NCI-H2081 (cell line): ENCODE measurements at places on chromosomes 13 and 19.

- no peak for DNase-seq
Measured at GRCh38 chr19:3770136-3770999, 1.7 kb downstream of the RAX2 start.

DNA sequence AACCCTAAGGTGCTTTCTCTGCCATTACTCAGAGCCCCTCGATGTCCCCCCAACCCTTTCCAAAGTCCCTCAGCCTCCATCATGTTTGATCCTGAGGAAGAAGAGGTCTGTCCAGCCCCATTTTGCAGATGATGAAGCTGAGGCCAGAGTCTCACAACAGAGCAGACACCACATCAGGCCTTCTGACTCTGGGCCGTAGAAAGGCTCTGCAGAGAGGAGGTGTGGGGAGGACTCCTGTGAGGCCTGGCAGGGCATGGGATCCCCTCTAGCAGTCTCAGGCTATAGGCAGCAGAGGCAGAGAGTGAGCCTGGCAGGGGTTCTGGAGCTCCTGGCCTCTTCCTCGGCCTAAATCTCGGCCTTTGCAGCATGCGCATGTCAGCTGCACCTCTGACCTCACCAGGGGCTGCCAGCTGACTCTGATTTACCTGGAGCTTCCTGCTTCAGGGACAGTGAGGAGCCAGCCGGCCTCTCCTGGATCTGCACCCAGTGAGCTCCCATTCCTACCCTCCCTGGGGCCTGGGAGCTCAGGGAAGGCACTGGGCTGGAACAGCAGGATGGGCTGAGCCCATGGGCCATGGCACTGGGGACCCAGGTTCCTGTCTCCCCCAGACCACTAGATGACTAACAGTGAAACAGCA is 41.7 kb upstream of the VSTM2B start:
- DNase-seq: no peak

DNA sequence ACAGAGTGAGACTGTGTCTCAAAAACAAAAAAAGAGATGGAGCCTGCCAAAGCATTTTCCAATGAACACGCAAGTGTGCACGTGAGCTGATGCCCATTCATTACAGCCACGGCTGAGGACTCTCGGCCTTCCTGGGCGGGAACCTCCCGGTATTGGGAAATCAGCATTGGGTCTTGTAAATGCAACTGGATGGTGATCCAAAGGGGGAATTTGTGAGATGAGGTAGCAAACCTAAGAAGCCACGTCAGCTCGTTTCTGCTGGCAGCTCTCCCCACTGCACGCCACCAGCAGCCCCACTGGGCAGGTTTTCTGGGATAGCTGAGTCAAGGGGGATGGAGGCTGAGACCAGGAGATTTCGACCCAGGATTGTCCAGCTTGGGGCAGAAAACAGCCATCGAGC is 11.5 kb downstream of the C13orf46 start:
- DNase-seq: no peak

GRCh38 chr13:20177049-20177831 is 15.5 kb downstream of the GJB2 start:
- no peak for DNase-seq

- DNase-seq: no peak
Measured at GRCh38 chr19:21569494-21569865, 64.1 kb downstream of the ZNF429 start.

DNA sequence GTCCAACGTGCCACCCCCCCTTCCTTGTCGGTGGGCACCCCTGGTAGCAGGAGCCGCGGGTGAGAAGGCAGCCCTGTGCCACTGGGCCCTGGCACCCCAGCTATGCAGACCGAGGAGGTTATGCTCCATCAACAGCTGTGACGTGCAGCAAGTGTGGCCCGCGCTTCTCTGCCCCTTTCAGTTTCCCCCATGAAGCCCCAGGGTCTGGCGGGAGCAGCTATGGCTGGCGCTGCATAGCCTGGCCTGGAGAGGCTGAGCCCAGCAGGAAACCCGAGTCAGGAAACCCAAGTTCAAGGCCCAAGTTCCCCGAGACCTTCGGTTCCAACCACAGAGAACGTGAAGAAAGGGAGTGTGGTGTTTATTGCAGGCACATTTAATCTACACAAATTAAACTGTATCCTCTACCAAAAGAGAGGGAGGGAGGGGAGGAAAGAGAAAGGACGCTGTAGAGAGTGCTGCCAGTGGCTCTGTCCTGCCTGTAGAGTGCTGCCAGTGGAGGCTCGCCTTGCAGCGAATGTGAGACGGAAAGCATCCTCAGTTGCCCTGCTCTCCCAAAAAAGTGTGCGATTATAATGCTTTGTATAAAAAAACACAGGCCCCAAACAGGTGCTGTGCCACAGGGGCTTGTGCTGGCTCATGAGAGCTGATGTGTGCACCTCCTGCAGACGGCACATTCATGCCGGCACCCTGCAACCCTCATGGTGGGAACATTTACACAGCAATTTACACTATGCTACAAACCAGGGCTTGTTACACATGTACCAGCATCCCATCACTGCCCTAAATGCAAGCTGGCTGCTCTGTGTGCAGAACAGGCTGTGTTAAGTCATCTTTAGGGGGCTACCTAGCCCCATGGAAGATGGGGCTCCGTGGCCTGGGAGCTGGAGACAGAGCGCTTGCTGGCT is 16.3 kb downstream of the POP4 start:
- no peak for DNase-seq

- DNase-seq: no peak
Measured at GRCh38 chr19:51607920-51608562, 22.2 kb downstream of the SIGLEC5 start.

GRCh38 chr13:113792236-113792770 is 33.3 kb downstream of the TMEM255B start:
- no peak for DNase-seq

- DNase-seq: no peak
Measured at GRCh38 chr19:29519931-29520330, 5.9 kb upstream of the VSTM2B start.

DNA sequence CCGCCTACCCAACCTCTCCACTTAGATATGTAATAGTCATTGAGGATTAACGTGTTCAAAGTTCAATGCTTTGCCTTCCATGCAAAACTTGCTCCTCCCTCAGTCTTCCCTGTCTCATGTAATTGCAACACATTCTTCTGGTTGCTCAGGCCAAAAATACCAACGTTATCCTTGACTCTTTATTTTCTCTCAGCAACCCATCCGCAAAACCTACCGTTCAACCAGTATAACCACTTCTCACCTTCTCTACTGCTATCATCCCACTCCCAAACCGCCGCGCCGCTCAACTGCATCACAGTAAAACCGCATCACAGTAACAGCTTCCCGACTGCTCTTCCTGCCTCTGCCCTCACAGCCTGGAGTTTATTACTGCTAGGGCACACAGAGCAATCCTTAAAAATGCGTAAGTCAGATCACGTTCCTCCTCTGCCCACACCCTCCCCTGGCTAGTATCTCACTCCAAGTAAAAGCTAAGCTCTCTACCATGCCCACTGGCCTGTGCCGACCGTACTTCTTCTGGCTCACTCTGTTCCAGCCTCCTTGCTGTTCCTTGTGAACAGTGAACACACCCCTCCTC is 8.2 kb downstream of the MTIF3 start:
- DNase-seq: no peak

- DNase-seq: no peak
Measured at GRCh38 chr19:49436381-49437017, 4.8 kb downstream of the SLC17A7 start.

DNA sequence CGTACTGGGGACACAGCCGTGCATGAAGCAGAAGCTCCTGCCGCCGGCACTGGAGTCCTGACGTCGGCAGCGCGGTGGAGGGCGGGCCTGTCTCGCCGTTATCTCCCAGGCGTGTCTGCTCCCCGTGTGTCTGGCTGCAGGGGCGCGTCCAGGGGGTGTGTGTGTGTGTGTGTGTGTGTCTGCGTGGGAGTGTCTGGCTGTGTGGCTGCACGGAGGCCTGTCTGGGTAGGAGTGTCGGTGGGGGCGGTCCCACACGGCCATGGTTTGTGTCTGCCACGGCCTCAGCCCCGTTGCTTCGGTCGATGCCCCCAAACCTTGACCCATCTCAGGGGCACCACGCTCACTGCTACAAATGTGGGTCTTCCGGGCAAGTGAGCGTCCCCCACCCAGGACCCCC is 18.3 kb downstream of the ARID3A start:
- no peak for DNase-seq

DNA sequence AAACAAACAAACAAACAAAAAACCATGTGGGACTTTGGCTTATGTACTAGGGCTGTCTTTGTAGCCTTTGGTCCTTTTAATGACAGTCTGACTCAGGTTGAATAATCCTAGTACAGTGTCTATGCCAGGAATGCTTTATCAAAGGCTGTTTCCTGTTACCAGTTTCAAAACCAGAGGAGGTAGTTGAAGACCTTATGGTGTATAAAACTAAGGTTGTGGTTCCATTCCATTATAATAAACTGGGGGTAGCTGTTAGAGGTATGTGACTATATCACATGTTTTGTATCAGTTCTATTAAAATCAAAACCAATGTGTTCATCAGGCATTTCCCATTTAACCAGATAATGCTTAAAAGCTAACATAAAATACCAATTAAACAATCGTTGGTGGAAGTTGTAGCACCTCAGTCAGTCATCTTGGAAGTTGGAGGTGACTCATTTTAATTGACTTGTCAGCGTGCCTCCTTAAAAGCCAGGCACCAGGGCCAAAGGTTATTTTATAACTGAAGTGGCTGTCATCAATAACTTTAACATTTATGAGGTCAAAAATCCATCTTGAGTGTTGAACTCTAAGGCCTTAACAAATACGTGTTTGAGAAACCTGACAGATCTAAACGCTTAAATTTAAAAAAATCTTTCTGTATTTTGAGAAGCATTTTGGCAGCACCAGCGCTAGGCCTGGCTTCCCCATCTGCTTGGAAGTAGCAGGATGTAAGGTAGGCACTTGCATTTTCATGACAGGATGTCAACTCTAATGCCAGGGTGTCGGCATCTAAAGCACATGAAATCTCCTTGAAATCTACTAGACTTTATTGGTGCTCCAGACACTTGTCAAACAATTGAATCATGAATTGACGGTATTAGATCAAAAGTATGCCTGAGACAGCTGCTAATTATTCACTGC is 162.5 kb downstream of the LMO7 start:
- DNase-seq: no peak

DNA sequence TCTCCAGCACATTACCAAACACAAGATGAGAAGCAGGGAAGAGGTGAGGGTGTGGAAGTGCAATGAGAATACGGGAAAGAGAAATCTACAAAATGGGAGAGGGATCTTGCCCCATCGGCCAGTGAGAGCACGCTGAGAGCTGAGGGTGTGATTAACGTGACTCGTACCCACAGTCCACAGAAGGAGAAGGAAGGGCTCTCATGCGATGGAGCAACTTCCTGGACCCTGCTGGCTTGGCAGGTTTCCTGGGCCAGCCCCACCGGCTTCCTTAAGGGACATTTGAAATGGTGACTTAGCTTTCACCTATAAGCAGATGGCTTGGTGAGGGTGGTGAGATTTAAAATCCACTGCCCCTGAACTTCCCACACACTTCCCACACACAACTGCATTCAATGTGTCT is 740.1 kb downstream of the UQCRFS1 start:
- no peak for DNase-seq

GRCh38 chr13:107999751-108000150 is 215.6 kb downstream of the LIG4 start:
- no peak for DNase-seq

DNA sequence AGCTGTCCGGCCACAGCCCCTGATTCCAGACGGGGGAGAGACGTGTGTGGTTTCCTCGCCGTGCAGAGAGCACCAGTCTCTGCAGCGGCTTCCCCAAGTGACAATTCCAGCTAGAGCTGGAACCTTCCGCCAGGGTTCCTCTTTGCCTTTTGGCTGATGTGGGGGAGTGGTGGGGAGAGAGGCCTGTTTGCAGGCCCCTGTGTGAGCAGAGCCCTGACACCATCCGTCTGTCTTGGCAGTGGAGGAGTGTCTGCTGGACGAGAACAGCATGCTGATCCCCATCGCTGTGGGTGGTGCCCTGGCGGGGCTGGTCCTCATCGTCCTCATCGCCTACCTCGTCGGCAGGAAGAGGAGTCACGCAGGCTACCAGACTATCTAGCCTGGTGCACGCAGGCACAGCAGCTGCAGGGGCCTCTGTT is 25.0 kb downstream of the LAMP1 start:
- DNase-seq: no peak

GRCh38 chr19:33150852-33151518 is 19.1 kb downstream of the WDR88 start:
- DNase-seq: no peak

DNA sequence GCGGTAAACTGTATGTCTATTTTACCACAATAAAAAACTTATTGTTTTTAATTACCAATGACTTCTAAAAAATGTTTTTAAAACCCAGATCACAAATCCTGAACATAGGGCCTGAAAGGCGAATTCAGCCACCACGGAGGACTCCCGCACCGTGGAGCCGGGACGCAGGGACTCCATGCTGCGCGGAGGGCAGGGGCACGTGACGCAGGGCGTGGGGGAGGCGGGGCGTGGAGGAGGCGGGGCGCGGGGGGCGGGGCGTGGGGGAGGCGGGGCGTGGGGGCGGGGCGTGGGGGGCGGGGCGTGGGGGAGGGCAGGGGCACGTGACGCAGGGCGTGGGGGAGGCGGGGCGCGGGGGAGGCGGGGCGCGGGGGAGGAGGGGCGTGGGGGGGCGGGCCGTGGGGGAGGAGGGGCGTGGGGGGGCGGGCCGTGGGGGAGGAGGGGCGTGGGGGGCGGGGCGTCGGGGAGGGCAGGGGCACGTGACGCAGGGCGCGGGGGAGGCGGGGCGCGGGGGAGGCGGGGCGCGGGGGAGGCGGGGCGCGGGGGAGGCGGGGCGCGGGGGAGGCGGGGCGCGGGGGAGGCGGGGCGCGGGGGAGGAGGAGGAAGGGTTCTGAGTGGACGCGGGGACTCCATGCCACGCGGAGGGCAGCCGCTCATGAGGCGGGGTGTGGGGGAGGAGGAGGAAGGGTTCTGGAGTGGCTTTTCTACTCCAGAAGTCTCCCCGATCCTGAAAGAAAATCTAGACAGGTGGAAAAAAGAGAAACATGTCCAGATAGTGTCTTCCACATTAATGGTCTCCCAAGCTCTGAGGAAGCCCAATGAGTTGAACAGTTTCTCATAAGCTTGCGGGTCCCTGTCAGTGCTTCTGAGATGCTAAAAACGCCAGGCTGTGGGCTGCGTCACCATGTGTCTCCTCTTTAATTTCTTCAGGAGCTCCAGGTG is 4.4 kb upstream of the PROZ start:
- DNase-seq: peak; percentile 50

GRCh38 chr19:14487370-14488125 is 8.4 kb downstream of the GIPC1 start:
- DNase-seq: no peak

DNA sequence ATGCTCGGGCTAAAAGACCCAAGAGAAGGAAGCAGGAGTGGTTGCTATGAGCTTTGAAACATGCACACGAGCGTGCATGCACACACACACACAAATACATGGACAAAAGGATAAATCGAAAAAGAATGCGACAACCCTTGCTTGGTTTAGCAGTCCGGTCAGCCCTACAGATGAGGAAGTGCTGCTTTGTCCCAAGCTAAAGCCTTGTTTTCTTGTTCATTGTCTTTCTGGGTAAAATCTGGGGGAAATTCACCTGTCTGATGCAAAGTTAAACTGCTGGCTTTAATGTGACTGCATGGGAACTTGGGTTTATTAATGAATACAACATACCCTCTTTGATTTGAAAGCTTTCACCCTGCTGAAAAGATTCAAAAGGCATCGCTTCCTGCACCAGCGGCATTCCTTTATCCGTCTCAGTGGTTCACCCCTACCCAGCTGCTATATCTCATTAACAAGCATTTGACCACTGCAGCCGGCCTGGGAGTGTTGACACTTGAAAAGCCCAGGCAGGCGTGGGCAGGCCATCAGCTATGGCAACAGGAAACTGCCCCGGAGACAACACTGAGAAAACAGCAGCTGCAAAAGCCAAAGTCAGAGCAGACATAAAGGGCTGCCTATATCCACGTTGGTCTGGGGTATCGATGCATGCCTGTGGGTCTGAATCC is 301.7 kb downstream of the NDFIP2 start:
- peak; percentile 91 for DNase-seq

GRCh38 chr19:39246951-39247669 is 1.5 kb downstream of the IFNL4 start:
- no peak for DNase-seq
